RWPE2 (cell line): ENCODE measurements at places on chromosomes 4 and X.

GRCh38 chr4:6926681-6927478 is 17.3 kb downstream of the TBC1D14 start:
- no peak for DNase-seq

DNA sequence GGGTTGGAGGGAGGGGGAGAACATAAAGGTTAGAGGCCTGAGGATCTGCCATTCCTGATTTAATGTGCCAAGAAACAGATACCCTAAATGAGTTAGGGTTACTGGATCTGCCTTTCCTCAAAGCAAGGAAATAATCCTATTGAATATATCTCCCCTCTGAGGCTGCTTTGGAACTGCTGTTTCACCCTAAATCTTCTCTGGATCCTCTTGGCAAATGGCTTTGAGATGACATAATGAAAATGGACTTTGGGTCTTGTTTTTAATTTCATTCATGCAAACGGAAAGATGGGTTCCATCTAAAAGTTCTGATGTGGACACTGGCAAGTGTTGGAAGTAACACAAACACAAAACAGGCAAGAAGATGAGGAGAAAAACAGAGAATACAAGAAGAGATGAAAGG is 23.0 kb upstream of the MAOA start:
- no peak for DNase-seq

- no peak for DNase-seq
These were observed 51.8 kb downstream of the ZNF827 start for GRCh38 chr4:145886871-145887240.

DNA sequence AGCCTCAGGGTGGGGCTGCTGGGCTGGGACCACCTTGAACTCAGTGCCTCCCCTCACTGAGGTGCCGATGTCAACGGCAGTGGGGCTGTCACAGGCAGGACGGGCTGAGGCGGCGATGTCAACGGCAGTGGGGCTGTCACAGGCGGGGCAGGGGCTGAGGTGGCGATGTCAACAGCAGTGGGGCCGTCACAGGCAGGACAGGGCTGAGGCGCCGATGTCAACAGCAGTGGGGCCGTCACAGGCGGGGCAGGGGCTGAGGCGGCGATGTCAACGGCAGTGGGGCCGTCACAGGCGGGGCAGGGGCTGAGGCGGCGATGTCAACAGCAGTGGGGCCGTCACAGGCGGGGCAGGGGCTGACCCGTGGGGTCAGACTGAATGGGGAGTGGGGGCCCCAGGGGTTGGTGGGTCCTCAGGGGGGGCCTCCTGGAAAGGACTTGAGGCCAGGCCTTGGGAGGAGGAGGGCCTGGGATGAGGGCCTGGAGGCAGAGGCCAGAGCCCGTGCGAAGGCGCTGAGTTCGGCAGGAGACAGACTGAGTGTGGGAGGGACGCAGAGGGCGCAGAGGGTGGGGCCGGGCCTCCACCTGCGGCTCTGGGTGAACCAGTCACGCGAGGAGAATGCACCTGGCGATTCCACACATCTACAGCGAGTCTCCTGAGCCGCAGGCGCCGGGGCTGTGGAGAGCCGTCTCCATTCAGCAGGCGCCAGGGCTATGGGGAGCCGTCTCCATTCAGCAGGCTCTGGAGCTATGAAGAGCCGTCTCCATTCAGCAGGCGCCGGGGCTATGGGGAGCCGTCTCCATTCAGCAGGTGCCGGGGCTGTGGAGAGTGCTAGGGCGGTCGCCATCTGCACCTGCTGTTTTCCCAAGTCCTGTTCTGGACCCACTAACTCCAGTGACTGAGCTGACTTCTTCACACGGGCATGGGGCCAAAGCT is 22.9 kb downstream of the ATP5ME start:
- DNase-seq: peak; percentile 57

DNA sequence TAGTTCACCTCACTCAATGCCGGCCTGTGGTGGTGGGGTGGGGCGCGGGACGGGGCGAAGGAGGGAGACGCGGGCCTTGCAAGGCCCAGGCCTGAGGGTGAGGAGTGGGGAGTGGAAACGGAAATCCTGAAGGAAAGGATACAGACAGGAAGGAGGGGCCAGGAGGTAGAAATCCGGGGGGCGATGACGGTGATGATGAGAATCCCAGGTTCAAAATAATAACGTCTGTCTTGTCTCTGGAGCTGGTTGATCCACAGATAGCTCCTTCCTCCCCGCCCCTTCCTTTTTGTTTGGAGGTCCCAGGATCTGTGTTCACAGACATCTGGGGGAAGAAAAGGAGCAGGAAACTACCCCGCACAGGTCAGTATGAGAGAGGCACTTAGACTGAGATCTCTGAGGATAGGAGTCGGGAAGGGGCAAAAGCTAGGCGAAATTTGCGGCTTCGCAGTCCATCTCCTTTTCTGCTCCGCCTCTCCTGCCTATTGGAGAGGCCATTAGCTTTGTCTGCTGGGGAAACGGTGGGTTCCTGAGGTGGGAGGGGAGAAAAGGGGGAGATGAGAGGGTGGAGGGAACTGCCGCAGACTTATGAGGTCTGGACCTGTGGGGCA is 746 bp downstream of the TCEAL7 start:
- no peak for DNase-seq

DNA sequence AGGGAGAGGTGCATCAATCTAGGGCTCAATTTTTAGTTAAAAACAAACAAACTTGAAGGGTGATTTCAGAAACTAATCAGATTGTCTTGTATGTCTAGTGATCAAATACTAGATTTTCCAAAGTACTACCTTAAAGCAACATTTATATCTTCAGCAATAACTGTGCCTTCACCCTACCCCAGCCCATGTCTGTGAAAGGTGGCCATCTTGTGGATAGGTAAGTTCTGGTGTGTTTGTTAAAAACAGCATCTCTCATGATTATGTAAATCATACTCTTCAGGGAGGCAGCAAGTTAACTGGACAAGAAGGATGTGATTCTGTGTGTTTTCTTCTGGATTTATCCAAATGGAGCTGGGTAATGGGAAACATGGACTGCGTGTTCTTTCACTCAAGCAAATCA is 81.4 kb upstream of the ACSL1 start:
- DNase-seq: no peak

DNA sequence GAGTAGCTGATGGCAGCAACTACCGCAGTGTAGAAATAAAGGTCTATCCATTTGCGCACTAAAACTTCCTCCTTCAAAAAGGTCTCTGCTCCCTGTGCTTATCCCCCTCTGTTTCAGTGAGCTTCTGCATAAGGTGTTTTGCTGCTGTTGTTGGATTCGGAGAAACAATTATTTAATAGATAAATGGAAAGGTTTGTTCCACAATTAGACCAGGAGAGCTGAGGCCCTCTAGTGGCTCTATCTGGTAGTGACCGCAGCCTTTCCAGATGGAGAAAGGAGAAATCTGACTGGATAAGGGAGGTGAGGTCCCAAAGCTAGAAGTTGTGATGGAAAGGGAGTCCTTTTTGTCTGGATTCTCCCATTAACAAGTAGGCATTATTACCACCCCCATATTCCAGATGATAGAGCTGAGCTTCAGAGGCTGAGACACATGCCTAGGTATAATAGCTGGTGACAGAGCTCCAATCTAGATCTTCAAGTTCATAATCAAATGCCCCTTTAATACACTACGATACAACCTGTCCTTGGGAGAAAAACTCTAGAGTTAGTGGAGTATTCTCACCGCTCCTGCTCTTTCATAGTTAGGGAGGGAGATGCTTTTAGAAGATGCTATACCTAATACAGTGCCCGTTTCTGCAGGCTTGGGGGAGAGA is 5.1 kb upstream of the GABRQ start:
- no peak for DNase-seq

DNA sequence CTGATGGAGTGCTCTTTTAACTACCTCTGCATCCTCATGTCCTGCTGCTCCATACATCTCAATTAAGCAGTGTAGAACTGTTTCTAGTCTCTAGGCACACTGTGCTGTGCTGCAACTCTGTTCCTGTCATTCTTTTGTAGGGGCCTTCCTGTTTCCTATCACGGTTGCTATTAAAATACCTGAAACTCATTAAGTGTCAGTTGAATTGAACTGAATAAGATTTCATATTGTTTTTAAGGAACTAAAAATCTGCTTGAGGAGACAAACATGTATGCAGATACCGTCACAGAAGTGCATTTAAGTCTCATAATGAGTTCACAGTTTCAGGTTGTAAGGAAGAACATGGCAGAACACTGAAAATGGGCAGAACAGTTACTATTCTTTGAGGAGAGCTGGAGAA is 170.1 kb downstream of the LARP7 start:
- no peak for DNase-seq

DNA sequence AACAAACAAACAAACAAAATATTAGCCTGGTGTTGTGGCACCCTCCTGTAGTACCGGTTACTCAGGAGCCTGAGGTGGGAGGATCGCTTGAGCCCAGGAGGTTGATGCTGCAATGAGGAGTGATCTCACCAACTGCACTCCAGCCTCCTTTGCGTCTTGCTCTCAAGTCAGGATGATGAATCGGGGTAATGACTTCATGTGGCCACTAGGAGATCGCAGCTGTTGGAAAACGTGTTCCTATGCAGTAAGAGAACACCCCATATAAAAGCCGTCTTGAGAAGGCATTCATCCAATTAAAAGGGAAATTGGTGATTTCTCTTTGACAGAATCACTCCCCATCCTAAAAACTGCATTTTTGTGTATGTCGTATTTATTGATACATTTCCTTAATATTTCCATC is 6.9 kb downstream of the CCNB3 start:
- DNase-seq: no peak

GRCh38 chr4:175509320-175509719 is 302.7 kb downstream of the GPM6A start:
- DNase-seq: no peak

GRCh38 chr4:150395872-150396271 is 186.1 kb upstream of the MAB21L2 start:
- DNase-seq: no peak

GRCh38 chrX:15504661-15505060 is 4.1 kb downstream of the BMX start:
- DNase-seq: no peak
